ENCODE measurements at places on chromosomes 7 and 10.

GRCh38 chr10:133335246-133336117, 1.2 kb downstream of the CALY start:
- peak; percentile 77 for DNase-seq

DNA sequence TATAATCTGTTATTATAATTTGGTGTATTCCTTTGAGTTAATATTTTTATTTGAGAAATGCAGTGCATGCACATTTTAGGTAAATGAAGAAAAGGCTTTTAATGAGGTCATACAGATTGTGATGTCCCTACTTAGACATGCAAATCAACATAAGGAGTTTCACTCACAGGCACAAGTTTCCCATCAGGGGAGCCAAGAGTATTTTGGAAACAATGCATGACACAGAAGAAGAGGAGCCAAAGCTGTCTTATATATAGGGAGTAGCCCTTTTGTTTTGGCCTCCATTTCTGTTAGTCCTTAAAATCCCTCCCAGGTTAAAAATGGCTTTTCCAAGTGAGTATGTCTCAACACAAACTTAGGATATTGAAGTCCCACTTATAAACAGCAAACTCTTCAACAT, 703.4 kb upstream of the ANKRD30A start:
- no peak for DNase-seq

DNA sequence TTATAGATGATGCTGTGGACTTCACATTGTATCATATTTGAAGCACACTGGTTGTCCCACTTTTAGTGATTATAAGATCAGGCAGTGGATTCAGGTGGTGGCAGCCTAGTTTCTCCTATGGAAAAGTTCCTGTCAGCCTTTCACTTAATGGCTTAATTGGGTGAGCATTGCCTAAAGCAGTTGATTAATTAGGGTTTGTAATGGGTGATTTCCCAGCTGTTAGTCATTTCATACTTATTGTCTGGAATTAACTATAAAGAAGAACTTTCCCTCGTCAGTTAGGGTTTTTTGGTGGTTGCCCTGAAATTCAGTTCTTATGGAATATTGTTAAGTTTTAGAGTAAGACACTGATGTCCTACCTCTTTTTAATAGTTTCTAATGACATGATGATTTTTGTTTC, 78.8 kb downstream of the SLC25A40 start:
- DNase-seq = no peak

DNA sequence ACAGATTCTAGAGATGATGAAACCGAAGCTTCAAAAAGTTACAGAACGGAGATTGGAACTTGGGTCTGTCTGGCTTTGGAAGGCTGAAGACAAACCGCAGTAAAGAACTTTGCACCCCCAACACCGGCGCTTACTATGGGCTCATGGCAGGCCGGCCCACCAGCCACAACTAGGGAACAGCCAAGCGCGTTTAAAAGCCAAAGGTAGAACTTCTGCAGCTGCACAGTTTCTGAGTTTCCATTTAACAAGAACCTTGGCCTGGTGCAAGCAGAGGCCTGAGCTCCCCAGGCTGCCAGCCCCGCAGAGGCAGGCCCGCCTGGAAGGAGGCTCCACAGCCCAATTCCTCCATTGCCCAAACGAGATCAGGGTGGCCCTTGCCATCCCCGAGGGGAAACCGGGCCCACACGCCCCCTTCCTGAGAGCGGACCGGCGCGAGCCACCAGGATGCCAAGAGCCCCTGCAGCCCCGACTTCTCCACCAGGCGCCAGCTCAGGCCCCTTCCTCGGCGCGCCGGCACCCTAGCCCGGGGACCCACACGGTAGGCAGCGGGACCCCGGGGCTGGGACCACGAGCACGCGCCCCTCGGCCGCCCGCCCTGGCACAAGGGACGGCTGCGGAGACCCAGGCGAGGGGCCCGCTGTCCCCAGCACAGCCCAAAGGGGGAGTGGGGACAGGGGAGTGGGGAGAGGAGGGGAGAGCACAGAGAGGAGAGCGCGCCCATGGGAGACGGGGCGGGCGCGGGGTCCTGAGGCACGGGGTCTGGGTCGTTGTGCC, 566 bp downstream of the MAD1L1 start:
- DNase-seq = no peak

DNA sequence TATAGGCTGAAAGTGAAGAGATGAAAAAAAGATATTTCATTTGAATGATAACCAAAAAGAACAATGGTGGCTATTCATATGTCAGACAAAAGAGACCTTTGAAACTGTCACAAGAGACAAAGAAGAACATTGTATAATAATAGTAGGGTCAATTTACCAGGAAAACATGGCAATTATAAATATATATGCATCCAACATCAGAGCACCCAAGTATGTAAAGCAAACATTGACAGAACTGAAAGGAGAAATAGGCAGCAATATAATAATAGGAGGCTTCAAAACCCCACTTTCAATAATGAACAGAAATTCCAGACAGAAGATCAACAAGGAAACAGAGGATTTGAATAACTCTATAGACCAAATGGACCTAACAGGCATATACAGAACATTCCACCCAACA, 876.2 kb downstream of the GRID1 start:
- DNase-seq = no peak

- DNase-seq = no peak
Measured at GRCh38 chr10:48608976-48609375, 4.1 kb upstream of the ARHGAP22 start.

DNA sequence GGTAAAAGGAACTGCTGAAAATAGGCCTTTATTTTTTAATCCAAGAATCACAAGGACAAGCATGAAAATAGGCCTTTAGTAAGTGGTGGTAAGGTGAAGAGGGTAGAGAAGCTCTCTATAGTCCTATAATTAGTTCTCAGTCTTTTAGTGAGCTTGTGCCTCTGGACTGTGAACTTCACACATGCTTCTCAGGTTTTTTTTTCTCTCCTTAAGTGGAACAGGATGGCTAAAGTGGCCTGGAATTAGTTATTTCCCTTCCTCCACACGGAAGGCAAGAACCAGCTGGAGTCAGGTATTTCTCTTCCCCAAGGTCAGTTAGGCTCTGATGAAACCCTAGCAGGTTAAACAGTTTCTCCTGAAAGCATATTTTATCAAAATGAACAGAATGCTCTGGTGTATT, 203.0 kb upstream of the MINDY3 start:
- DNase-seq = no peak

DNA sequence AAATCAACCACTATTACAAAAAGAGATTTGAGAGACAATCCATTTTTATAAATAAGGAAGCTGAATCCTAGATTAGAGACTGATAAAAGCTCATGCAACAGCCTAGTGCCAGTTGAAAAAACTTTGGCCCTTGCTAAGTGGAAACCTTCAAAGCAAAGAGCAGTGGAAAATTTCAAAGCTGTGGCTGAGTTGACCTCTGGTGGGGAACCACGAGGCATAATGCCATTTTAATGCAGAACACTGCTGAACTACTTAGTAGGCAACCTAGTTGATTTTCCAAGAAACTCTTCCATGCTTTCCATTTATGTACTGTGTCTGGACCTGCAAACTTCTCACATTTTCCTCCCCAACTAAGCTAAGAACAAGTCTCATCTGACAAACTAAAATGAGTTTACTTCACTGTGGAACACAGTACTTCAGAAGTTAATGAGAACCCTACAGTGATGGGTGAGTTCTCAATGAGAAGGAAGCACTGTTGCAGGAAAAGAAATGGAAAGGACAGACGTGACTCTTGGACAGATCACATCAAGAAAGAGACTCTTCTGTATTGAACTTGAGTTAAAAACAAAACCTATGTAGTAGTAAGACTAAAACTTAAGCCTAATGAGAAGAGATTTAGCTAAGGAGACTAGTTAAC, 19.5 kb downstream of the FZD9 start:
- DNase-seq = no peak

DNA sequence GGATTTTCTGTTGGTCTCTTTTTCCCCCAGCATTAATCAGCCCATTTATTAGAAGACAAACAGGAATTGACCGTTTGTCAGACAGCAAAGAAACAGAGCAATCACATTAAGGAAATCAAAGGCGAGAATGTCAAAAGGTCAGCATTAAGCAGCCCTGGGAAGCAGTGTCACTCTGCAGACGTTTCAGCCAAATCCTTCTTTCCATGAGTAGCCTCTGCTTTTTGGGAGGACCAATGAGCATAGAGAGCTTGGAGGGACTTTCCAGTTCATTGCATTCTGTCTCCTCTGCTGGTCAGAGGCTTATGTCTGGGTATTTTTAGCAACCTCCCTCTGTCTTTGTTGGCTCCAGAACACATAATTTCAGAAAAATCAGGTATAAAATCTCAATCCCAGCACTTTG, 481.4 kb downstream of the GALNT17 start:
- DNase-seq = no peak

GRCh38 chr7:11474902-11475585, 357.0 kb downstream of the THSD7A start:
- no peak for DNase-seq

- no peak for DNase-seq
Measured at GRCh38 chr7:43465581-43466554, 117.0 kb upstream of the STK17A start.

- DNase-seq = peak; percentile 88
Measured at GRCh38 chr7:100130608-100131453, 4.1 kb downstream of the MBLAC1 start.

DNA sequence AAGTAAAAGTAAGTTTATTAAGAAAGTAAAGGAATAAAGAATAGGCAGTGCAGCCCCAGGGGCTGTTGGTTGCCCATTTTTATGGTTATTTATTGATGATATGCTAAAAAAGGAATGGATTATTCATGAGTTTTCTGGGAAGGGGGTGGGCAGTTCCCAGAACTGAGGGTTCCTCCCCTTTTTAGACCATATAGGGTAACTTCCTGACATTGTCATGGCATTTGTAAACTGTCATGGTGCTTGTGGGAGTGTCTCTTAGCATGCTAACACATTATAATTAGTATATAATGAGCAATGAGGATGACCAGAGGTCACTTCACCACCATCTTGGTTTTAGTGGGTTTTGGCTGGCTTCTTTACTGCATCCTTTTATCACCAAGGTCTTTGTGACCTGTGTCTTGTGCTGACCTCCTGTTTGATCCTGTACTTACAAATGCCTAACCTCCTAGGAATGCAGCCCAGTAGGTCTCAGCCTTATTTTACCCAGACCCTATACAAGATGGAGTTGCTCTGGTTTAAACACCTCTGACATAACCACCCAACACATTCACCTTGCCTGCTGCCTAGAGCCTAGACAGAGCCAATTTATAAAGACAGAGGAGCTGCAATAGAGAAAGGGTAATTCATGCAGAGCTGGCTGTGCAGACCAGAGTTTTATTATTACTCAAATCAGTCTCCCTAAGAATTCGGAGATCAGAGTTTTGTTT, 10.9 kb upstream of the ERCC6 start:
- no peak for DNase-seq

DNA sequence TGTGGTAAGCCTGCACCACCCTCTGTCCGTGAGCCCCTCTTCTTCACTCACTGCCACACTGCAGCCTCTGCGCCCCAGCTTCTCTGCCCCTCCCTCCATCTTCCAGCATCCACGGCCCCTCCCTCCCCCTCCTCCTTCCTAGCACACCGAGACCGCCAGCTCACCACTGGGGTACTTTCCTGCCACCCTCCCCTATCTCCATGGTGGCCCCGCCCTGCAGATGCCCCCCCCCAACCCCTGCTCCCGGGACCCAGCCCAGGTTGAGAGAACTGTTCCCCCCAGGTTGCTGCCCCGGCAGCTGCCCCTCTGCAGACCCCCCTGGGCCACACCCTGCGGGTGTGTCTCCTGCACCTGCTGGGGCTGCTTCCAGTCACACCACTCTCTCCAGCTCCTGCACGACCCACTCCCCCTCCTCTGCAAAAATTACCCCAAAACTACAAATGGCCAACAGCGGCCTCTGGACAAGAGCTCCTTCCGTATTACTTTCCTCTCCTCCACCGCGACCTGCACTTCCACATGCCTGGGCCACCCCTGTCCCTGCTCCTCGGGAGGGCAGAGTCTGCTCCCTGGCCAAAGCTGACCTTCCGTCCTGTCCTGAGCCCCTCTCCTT, 209.2 kb upstream of the PPP2R2D start:
- DNase-seq = no peak

GRCh38 chr7:156979711-156980110, 30.2 kb downstream of the NOM1 start:
- DNase-seq = no peak

DNA sequence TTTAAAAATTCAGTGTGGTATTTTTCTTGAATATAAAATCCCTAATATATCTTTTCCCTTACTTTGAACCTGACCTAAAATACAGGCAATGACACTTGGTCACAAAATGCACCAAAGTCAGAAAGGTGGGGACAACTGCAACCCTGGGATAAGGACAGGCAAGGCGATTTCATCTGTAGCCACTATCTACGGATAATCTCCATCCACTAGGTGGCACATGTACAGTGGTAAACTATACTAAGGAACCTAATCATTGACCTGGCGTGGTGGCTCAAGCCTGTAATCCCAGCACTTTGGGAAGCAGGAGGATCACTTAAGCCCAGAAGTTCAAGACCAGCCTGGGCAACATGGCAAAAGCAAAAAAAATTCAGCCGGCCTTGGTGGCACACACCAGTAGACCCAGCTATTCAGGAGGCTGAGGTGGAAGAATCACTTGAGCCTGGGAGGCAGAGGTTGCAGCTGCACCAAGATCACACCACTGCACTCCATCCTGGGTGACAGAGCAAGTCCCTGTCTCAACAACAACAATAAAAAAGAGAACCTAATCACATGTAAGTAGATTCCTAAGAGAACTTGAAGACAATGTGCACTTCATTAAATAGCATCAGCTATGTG, 98.9 kb downstream of the KMT2C start:
- no peak for DNase-seq

- DNase-seq = no peak
Measured at GRCh38 chr10:103638948-103639347, 145.4 kb downstream of the NEURL1 start.

DNA sequence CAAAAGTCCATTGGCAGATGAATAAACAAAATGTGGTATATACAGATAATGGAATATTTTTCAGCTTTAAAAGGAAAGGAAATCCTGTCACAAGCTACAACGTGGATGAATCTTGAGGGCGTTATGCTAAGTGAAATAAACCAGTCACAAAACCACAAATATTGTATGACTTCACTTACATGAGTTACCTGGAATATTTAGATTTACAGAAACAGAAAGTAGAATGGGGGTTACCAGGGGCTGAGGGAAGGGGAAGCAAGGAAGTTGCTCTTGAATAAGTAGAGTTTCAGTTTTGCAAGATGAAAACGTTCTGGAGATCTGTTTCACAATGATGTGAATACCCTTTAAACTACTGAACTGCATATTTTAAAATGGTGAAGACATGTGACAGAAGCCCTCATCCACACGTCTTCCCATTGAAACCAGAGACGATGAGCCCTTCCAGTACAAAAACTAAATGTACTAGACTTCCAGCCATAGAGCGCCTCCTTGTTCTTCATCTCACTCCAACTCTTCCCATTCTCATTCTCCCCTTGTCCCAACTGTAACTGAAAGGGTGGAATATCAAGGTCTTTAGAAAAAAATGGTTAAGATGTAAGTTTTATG, 62.4 kb downstream of the MICU1 start:
- no peak for DNase-seq

GRCh38 chr10:107653832-107654287, 489.4 kb upstream of the SORCS1 start:
- DNase-seq = no peak

DNA sequence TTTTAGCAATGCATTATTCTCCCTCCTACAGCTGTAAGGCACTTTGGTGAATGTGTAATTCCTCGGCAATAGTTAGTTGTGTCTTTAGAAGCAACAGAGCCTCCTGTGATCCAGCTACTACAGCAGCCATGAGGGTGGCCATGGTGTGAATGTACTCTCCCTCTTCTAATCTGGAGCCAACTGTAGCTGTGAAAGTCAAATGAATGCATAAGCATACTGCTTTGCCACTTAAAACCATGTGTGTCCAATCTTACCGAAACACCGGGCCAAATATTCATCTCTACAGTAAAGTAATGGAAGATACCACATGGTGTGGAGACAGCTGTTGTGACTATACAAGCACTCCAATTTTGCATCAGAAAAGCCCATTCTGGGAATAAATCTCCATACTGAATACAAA, 195.0 kb downstream of the DNAJC1 start:
- DNase-seq = no peak
